Pericardium fibroblast (primary cell): ENCODE measurements at places on chromosomes 6 and 20. TPM values are rescaled to one million over a fixed set of nuclear protein-coding genes. Genes with fewer than 3 reads are reported as not detected.

The TBXT gene
- not detected in 2 replicates for total RNA-seq

The SLC52A3 gene
- total RNA-seq, result not detected in 2 replicates

The SNAP25 gene
- 0.35 and 2.1 TPM in 2 replicates for total RNA-seq

The HAO1 gene
- total RNA-seq, result not detected in 2 replicates

The MYBL2 gene
- total RNA-seq, result 2.6 and 2.7 TPM in 2 replicates

The DEFB112 gene
- total RNA-seq, result not detected in 2 replicates

The MEI4 gene
- not detected in 2 replicates for total RNA-seq

The POPDC3 gene
- 2.7 and 26.6 TPM in 2 replicates for total RNA-seq

The LHFPL5 gene
- not detected in 2 replicates for total RNA-seq

The HSPA12B gene
- 3.2 and 5.0 TPM in 2 replicates for total RNA-seq

The BTN1A1 gene
- total RNA-seq, result not detected in 2 replicates
